ENCODE measurements at places on chromosomes 1 and 21. TPM values are rescaled to one million over a fixed set of nuclear protein-coding genes. Genes with fewer than 3 reads are reported as not detected.

The EFNA1 gene
- 17.9 TPM for total RNA-seq

DNA sequence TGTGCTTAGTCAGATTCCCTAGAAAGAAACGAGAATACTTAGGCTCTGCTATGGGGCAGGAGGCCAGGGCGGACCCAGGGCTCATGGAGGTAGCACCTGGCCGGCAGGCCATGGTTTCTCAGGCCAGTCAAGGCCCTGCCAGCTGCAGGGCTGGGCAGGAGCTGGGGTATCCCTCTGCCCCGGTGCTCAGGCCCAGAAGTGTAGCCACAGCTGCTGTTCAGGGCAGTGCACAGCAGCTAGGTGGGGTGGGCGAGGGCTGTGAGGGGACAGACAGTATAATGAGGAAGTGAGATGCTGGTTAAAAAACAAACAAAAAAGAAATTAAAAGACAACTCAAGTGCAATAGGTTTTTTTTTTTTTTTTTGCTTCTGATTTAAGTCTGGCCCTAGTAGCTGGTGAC, 34.0 kb upstream of the EDN2 start:
- DNase-seq = no peak

The PPIAL4G gene
- total RNA-seq = not detected

The POU3F1 gene
- total RNA-seq = not detected

DNA sequence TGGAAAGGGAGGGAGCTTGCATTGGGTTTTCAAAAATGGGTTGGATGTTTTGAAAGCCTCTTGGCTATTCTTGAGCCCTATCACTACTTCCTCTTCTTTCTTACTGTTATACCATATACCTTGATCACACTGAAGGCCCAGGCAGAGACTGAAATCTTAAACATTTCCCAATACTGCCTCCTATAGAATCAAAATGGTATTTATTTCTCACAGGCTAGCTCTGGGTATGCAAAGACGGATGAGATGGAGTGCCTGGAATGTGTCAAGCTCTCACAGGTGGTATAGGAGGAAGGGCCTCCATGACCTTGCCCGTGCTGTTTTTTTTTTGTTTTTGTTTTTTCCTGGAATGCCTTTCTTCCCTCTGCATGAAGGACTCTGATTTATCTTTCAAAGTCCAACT, 268.4 kb upstream of the USP24 start:
- no peak for DNase-seq

The CASQ2 gene
- not detected for total RNA-seq

DNA sequence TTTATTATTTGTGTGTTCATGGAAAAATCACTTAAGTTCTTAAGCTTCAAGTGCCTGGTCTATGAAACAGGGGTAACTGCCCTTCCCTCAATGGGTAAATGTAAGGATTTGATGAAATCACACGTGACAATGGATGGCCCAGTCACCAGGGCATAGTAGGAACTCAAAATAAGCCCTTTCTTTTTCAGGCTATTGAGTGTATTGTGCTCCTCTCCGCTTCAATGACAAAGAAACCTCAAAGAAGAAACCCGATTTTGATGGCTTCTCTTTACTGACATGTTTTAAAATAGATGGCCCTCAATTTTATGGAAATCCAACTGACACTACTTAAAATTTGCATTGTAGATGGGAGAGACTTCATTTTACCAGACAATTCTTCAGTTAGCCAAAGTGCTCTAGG, 543.5 kb downstream of the OMA1 start:
- DNase-seq = no peak

DNA sequence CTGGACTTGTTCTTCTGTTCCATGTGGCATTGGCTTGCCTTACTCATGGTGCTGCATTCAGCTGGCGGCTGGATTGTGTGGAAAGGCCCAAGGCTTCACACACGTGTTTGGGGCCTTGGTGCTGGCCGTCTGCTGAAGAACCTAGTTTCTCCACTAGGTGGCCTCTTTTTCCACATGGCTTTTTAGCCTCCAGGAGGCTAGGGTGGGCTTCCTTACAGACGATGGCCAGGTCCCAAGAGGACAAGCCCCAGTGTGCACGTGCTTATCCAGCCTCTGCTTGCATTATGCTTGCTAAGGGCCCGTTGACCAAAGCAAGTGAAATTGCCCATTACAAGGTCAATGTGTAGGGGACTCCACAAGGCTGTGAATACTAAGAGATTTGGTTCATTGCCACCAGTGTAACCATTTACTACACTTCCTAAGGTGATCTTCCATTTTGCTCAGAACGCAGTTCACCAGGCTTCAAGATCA, 47.5 kb upstream of the FOXO6 start:
- no peak for DNase-seq

DNA sequence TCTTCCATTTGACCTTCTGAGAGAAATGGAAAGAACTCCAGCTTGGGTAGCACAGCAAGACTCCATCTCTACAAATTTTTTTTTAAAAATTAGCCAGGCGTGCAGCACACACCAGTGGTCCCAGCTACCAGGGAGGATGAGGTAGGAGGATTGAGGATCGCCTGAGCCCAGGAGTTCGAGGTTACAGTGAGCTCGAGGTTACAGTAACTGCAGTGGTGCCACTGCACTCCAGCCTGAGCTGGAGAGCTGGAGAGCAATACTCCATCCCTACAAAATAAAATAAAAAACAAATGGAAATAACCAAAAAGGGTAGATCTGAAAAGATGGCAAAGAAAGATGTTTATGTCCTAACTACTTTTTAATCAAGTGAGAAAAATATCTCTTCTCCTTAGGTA, 14.5 kb downstream of the POGZ start:
- no peak for DNase-seq

- DNase-seq = no peak
Measured at GRCh38 chr1:223136086-223136485, 7.0 kb downstream of the TLR5 start.

The RIIAD1 gene
- not detected for total RNA-seq

The MEX3A gene
- 11.2 TPM for total RNA-seq

- no peak for DNase-seq
Measured at GRCh38 chr1:44010935-44011471, 19.6 kb downstream of the CCDC24 start.

The RHEX gene
- total RNA-seq = not detected

DNA sequence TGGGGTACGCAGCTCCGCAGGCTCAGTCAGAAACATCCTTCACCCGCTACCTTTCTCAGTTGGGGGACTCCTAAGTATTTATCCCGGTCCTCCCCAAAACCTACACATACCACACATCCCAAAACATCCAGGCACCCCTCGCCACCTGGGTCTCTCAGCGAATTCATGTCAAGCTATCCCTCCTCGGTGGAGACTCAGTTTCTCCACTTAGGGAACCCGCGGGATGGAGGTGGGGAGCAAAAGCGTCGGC, 1.3 kb upstream of the ZBTB7B start:
- no peak for DNase-seq

The RHD gene
- not detected for total RNA-seq

The C8A gene
- not detected for total RNA-seq

GRCh38 chr1:245247801-245248200, 93.0 kb downstream of the KIF26B start:
- DNase-seq = no peak

DNA sequence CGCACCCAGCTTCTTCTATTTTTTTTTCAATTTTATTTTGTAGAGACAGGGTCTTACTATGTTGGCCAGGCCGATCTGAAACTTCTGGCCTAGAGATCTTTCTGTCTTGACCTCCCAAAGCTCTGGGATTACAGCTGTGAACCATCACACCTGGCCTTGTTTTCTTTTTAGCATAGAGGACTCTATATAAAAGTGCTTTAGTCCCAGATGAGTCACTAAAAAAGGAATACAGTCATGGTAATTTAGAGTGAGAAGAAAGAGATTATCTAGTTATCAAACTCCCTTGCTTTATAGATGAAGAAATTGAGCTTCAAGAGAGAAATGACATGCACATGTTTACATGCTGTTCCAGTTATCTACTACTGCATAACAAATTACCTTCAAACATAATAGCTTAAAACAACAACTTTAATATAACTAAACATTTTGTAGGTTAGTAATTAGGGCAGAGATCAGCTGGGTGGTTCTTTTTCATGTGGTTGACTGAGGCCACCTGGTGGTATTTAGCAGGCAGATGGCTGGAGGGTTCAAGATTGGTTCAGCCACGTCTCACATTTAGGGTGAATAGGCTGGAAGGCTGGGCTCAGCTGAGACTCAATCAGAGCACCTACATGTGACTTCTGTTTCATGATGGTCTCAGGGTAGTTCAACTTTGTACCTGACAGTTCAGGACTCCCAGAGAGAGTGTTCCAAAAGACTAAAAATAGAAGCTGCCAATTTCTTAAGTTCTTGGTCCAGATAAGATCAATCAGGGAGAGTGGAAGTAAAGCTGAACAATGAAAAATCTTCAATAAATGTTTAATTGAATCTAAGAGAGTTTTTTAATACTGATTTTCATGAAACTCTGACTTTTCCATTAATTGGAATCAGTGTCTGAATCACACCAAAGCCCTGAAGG, 16.9 kb upstream of the MTF2 start:
- DNase-seq = peak; percentile 18

- no peak for DNase-seq
Measured at GRCh38 chr1:232487236-232487635, 142.7 kb downstream of the SIPA1L2 start.

The LRRC53 gene
- total RNA-seq = not detected

GRCh38 chr1:100462326-100463025, 75.5 kb upstream of the GPR88 start:
- no peak for DNase-seq

The UBE2J2 gene
- total RNA-seq = 26.2 TPM

DNA sequence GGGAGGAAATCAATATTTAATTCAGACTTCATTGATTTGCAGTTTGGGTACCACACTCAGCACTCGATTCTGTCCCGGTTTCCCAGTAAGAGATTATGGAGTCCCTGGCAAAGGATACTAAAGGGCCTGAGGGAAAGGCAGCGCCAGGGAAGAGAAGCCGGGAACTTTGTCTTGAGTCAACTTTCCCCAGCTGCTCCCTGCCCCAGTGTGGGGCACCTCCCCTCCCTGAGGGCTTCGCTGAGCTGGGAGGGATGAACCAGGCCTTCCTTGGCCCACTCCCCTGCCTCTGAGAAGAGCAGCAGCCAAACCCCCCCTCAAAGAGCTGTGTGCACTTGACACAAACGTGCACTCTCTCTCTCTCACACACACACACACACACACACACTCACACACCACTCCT, 32.6 kb downstream of the OPTC start:
- DNase-seq = no peak

DNA sequence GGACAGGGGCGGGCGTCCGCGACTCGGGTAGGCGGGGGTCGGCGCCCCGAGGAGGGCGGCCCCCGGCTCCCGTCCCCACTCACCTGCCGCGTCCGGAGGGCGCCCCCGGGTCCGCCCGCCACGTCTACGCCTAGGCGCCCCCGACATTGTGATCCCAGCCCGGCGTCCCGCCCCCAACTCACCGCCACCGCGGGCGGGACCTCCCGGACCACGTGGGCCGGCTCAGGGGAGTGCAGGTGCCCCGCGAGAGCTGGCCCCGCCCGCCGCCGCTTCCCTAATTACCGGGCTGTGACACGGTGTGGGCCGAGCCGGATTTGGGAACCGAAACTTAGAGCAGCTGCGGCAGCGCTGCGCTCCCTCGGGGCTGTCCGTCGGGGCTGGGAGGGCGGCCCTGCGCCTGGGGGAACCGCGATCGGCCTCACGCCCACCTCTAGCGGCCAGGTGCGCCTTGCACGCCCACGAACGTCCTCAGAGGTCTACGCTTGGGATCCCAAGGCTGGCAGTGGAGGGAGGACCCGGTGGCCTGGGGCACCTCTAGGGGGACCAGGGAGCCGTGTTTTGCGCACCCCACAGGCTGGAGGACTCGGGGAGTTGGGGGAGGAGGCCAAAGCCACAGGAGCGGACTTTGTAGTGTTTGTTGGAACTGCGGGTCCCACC, 521 bp upstream of the NADK start:
- DNase-seq = no peak

GRCh38 chr1:202811296-202812175, 782 bp downstream of the PCAT6 start:
- DNase-seq = no peak

The MSTO1 gene
- 42.7 TPM for total RNA-seq

DNA sequence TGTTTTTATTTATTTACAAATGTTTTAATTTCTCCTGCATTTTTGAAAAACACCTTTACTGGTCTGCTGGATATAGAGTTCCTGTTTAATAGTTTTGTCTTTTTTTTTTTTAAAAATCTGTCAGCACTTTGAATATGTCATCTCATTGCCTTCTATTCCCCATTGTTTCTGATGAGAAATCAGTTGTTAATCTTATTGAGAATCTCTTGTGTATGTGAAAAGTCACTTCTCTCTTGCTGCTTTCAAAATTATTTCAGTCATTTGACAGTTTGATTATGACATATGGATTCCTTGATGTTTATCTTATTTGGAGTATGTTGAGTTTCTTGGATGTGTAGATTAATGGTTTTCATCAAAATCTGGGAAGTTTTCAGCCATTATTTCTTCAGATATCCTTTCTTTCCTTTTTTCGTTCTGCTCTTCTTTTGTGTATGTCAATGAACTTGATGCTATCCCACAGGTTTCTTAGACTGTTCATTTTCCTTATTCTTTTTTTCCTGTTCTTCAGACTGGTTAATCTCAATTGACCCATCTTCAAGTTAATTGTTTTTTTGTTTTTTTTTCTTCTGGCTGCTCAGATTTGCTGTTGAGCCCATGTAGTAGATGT, 51.2 kb upstream of the CCDC190 start:
- no peak for DNase-seq

GRCh38 chr1:29531596-29531995, 295.3 kb downstream of the PTPRU start:
- no peak for DNase-seq

The PARS2 gene
- total RNA-seq = 4.1 TPM

DNA sequence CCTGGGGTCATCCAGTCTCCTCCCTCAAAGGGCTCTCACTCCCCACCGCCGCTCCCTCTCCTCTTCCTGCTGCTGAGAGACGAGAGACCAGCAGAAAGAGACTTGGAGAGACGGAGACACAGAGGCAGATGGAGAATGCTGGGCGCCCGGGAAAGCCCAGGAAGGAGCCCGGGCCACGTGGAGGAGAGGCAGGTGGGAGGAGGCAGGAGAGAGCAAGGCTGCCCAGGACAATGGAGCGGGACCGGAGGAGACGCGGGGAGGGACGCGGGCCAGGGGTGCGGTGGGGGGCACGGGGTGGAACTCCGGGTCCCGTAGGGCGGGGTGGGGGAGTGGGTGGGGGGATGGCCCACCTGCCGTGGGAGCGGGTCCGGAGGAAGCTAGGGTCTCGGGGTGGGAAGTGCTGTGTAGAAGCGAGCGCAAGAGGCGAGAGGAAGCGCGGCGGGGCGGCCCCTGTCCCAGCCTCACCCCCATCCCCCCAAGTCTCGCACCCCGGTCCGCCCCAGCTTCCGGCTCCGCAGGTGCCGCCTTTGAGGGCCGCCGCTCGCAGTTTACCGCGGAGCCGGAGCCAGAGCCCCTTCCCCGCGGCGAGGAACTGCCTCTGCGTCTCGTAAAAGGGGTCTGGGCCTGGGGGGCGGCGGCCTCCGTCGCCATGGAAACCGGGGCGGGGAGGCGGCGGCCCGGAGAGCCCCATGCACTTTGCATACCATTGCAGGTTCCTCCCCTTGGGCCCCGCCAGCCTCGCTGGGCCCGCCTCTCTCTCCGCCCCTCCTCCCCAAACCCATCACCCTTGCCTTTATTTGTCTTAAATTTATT, 11.7 kb upstream of the EPHA2 start:
- no peak for DNase-seq
